Tongue (tissue), 3 donors: ENCODE measurements at places on chromosomes 3 and 15. TPM values are rescaled to one million over a fixed set of nuclear protein-coding genes. Genes with fewer than 3 reads are reported as not detected.
A peak's percentile ranks its signal among the peaks of the same experiment; 100 is the strongest.

The ALDH1A2 gene
- total RNA-seq, result 1.6 TPM

The TMC3 gene
- total RNA-seq, result not detected

The NAA50 gene
- 263 TPM for total RNA-seq

The KIF15 gene
- total RNA-seq, result 8.8 TPM

DNA sequence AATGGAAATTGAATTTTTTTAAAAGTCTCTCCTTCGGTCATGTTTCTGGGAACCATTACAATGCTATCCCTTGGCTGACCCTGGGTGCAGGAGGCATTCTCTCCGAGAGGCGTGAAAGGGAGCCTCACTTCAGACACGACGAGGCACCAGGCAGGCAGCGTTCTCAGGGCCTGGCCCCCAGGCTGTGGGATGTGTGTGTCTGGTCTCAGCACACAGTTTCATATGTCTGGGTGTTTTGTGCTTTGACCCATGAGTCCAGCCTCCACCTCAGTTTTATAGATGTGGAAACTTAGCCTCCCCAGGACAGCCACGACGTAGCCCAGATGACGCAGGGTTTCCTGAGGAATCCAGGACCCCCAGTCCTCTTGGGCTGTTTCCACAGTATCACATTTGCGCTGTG lies 34.0 kb downstream of the FGD5 start:
- DNase-seq, result peak; percentile 64

- no peak for DNase-seq
Measured at GRCh38 chr3:71061581-71061980, 521.9 kb downstream of the FOXP1 start.

GRCh38 chr3:35705904-35706303 lies 66.6 kb downstream of the ARPP21 start:
- DNase-seq, result no peak
